ENCODE measurements at places on chromosomes 7 and 10. TPM values are rescaled to one million over a fixed set of nuclear protein-coding genes. Genes with fewer than 3 reads are reported as not detected.

- DNase-seq, result no peak
These were observed 73.2 kb downstream of the SFMBT2 start for GRCh38 chr10:7337431-7338171.

- no peak for DNase-seq
These were observed 292.4 kb upstream of the AKR1E2 start for GRCh38 chr10:4533621-4534020.

GRCh38 chr10:74558403-74558802, 268.0 kb upstream of the KAT6B start:
- no peak for DNase-seq

DNA sequence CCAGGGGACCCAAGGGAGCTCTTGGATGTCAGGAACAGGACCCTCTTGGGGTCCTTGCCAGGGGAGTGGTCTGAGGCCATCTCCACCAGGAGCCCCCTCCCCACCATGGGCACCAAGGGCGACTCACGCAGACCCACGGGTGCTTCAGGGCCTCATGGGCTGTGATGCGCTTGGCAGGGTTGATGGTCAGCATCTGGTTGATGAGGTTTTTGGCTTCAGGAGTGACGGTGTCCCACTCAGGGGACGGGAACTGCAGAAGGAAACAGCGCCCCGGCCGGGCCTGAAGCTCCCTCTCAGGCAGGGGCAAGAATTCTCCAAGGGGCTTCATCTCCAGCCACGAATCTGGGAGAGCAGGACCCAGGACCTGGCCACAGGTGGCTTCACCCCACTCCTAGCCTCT, 41.3 kb downstream of the YKT6 start:
- no peak for DNase-seq

DNA sequence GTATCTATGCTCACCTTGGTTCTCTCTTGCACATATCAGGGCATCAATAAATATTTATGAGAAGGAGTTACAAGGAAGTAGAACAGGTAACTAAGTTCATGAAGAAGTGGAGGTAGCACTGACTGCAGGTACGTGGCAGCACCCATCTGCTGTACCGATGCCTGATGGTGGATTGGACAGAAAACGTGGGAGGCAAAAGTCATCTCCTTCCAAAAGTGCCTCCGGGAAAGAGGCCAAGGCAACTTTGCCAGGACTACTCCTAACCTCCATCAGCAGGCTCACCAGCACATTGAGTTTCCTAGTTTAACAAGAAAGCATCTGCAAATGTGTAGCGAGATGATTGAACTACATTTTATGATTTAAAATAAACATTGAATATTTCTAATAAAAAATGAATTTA, 248.8 kb downstream of the ANKRD7 start:
- DNase-seq, result no peak

DNA sequence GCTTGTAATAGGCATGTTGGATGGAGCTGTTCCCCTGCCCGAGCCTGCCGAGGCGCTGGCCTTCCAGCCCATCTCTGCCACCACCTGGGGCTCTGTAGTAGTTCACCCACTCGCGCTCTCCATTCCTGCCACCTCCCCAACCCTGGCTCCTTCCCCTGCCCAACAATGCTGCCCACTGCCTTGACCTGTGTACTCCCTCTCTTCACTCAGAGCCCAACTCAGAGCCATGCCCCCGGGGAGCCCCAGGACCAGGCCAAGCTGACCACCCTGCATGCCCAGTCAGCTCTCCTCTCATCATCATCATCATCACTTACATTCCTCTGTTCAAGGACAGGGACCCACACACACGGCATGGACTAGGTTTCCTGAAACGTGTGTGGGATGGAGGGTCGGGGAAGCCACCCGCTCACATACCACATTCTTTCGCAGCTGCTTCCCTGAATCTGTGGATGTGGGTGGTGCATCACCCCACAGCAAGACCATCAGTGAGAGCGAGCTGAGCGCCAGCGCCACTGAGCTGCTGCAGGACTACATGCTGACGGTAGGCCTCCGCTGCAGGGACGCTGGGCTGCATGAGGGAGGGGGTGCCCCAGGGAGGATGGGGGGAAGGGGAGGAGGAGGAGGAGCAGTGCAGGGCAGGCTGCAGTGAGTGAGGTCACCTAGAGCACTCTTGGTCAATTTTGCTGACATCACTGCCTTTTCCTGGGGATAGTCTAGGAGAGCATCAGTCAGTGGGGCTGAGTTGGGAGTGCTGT, 15.6 kb downstream of the NACAD start:
- DNase-seq, result no peak

GRCh38 chr10:28578454-28578853, 45.5 kb downstream of the WAC start:
- DNase-seq, result no peak

DNA sequence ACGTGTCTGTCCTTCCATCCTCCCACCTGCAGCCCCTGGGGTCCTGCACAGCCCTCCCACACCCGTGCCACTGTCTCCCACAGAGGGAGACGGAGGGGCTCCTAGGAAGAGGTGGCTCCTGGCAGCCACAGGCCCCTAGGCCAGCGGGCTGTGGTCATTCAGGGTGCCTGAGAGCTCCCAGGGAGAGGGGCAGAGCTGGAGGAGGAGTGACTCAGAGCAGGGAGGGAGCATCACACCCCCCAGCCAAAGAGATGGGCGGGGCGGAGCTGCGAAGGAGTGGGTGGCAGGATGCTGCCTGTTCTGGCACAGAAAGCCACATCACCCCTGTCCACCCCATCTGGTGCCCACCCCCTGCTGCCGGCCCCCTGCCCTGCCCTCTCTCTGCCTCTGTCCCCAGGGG, 50.5 kb downstream of the STK32C start:
- no peak for DNase-seq

DNA sequence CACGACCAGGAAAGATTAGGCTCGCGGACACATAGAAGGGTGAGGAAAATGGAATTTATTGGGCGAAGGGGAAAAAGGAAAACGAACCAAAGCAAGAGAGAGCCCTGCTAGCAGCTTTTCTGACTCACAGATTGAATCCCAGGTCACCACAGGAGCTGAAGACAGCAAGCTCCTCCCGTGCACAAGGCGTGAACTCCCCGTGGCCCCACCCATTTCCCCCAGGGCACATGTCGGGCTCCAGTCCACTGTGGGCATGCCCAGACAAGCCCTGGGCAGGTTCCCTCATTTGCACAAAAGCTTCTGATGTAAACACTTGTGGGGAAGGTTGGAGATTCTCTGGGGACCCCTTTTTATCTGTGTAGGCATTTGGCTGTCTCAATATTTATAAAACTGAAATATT, 582.4 kb downstream of the SUGCT start:
- DNase-seq, result peak; percentile 76

DNA sequence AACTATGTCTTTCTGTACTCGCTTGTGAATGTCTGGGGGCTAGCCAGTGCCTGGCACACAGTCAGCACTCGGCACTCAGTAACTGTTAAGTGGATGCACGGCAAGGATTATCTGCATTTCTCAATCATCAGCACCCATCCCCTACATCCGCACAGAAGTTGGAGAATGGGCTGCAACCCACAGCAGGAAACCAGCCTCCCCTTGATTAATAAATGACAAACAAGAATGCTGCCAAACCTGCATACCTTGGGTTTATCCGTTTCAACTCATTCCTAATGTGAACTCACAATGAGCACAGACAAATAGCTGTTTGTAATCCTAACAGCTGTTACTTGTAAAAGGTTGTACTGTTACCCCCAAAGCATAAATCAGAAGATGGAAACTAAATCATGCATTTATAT, 28.9 kb downstream of the PPP1R3C start:
- no peak for DNase-seq

DNA sequence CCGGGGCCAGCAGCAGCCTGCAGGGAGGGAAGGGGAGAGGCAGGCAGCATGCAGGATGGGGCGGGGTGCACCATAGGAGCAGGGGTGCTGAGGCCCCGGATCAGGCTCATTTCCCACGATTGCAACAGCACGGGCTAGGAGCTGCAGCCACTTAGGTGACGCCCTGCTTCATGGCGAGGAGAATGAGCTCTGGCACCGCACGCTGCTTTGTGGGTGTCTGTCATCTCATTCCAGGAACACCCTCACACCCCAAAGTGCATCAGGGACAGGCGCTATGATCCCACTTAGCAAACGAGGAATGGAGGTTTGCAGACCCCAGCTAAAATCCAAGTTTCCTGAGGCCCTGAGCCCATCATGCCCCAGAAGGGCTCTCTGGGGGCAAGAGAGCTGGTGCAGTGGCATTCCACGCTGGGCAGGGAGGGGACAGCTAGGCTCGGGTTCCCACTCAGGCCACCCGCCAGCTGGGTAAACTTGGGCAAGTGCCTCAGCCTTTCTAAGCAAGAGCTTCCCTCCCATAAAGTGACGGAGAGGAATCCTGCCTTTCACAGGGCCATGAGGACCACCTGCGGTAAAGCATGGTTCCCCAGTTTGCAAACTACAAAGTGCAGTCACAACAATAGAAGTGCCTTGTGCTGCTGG, 9.3 kb downstream of the KCNH2 start:
- no peak for DNase-seq

GRCh38 chr7:646487-646886, 80.0 kb upstream of the DNAAF5 start:
- DNase-seq, result no peak

GRCh38 chr10:76643511-76643911, 994.1 kb downstream of the KCNMA1 start:
- no peak for DNase-seq

DNA sequence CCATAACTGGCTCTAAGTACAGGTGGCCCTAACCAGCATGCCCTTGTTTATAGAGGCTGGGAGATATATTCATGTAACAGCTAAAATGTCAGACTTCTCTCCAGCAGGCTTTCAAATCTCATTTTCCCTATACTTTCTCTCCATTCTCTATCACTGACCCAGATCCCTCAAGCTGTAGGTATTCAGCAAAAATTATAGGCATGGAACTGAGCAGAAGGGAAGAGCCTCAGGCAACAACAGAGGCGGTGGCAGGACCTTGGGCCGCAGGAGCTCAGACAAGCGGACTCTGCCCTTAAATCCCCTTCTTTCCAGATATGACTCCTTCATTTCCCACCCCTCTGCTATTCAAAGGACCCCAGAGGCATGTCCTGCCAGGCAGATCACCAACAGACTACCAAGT, 417.4 kb downstream of the PLXNA4 start:
- no peak for DNase-seq

GRCh38 chr10:12742771-12743170, 258.7 kb downstream of the CCDC3 start:
- DNase-seq, result no peak

DNA sequence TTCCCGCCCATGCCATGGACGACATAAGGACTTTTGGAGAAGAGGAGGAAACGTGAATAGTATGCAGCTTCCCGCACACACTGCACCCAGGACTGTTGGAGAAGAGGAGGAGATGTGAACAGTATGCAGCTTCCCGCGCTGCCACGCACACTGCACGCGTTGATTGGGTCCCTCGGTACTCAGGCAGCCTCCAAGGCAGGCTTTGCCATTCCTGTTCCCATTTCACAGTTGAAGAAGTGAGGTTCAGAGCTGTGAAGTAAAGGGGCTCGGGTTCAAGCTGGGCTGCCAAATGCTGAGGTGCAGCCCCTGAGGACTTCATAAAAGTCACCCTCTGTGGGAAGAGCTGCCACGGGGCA, 147.9 kb upstream of the FAM20C start:
- peak; percentile 50 for DNase-seq

GRCh38 chr7:27148756-27149641, 1.4 kb upstream of the HOXA6 start:
- no peak for DNase-seq

DNA sequence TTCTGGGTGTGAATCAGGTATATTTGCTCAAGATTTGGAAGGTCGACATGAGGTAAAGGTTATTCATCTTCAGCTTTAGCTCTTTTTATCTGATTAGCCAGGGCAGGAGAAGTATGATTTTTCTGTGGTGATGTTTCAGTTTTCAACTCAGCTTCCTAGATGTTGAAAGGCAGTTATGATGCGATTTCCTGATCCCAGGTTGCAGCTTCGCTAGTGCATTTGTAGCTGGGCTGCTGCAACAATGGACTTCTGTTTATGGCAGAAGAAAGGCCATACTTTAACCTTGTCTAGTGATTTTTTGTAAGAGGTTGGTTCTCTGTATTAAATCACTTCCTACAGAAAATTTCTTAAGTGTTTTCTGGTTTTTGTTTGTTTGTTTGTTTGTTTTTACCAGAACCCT, 619.3 kb downstream of the AUTS2 start:
- no peak for DNase-seq

DNA sequence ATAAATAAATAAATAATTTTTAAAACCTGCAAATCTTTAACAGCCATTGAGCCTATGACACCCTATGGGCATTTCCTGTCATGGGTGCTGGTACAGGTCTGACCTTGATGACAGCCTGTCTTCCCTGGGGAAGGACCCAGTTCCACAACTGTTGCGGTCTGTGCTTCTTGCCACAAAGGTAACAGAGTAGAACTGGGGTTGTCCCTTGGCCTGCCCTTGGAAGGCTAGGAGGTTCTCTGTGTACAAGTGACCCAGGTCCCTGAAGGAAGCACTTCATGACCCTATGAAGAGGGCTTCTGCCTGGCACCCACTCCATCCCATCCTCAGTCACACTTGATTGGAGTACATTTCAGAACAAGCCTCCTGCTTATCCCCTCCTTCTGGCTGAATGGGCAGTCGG, 66.9 kb downstream of the OGDH start:
- no peak for DNase-seq

- DNase-seq, result no peak
These were observed 633.4 kb upstream of the MGMT start for GRCh38 chr10:128833671-128834070.

EBF3 gene
- total RNA-seq, result not detected

HBP1 gene
- total RNA-seq, result 11.0 TPM

PHTF2 gene
- total RNA-seq, result 32.1 TPM

EVX1 gene
- not detected for total RNA-seq

RBP4 gene
- total RNA-seq, result not detected

SFTPA1 gene
- total RNA-seq, result not detected

HOXA6 gene
- total RNA-seq, result not detected

UTF1 gene
- 0.19 TPM for total RNA-seq
